Stimulated activated CD8-positive, alpha-beta memory T cell treated with anti-CD3 and anti-CD28 coated beads, Interleukin-7, amount 100 ng/mL, for 1 hour (primary cell): ENCODE measurements at places on chromosomes 3 and 15.

- no peak for DNase-seq
These were observed 390 bp upstream of the AP2M1 start for GRCh38 chr3:184174284-184174645.

DNA sequence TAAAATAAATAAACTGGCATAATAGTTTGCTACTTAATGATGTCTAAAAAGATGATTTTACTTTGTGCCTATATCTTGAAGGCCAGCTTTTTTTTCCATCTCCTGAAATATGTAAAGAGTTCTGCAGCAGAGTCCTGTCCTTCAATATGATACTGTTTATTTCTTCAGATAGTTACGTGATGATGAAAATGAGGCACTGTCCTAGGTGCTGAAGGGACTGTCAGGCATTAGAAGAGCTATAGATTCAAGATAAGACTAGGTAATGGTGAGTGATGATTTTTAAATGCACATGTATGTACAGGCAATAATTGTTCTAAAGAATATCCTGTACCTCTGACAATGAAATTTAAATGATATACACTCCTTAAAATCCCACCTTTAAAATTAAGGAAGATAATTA lies 326.9 kb upstream of the DNAJC19 start:
- DNase-seq = no peak

DNA sequence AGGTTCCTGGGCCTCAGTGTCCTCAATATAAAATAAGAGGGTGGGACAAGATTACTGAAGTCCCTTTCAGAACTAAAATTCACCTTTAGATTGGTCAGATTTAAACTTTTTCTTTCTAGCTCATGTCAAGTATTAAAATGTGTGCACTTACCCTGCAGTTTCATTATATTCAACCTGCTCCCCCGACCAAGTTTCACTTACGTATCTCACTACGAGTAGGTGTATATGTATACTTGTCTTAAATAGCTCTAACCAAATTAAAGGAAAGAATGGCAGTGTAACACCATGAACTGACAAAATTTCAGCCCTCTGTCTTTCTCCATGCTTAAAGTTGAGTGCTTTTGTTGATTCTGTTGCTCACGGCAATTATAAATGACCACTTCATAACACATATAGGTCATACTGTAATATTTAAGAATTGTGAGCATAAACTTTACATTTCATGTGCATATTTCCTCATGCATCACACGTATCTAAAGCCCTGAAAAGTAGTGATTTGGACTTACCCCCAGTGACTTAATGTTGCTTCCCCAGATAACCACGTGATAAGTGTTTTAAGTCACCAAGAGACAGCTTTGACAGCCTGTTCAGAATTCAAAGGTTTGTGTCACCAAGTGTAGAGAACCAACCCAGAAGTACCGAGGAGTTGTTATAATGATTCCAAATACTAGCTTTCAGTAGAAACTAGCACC lies 70.0 kb downstream of the PGPEP1L start:
- DNase-seq = no peak

DNA sequence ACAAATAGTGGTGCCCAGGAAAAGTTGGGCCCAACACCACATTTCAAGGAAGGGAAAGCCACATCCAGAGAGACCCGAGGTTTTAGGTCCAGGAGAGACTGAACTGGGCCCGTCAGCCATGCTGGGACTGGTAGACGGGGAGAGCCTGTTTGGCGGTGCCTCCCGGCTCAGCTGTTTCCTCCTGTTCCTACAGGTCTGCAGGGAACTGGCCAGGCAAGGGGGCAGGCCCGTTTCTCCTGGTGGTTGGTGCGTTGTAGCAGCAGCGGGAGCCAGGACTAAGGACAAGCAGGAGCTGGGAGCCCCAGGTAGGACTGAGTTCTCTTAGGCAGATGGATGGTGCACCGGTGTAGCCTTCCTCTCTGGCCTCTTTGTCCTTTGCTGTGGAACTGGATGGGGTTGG lies 3.9 kb downstream of the PRKCD start:
- DNase-seq = no peak

DNA sequence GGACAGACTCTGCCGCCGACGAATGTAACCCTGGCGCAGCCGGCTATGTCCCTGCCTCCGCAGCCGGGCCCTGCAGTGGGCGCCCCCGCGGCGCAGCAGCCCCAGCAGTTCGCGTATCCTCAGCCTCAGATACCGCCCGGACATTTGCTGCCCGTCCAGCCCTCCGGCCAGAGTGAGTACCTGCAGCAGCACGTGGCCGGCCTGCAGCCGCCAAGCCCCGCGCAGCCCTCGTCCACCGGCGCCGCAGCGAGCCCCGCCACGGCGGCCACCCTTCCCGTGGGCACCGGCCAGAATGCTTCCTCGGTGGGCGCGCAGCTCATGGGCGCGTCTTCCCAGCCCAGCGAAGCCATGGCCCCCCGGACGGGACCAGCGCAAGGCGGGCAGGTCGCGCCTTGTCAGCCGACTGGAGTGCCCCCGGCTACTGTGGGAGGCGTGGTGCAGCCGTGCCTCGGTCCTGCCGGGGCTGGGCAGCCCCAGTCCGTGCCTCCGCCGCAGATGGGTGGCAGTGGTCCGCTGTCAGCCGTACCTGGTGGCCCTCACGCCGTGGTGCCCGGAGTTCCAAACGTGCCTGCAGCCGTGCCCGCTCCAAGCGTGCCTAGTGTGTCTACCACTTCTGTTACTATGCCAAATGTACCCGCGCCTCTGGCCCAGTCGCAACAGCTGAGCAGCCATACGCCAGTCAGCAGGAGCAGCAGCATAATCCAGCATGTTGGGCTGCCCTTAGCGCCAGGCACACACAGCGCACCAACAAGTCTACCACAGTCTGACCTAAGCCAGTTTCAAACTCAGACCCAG lies 2.4 kb downstream of the TSC22D2 start:
- DNase-seq = no peak
